Caco-2 (cell line): ENCODE measurements at places on chromosomes 2 and 18. TPM values are rescaled to one million over a fixed set of nuclear protein-coding genes. Genes with fewer than 3 reads are reported as not detected.

FAM124B gene
- total RNA-seq, result not detected in 2 replicates

- DNase-seq, result no peak
Observed at GRCh38 chr2:134457353-134457752, 203.5 kb downstream of the MGAT5 start.

- DNase-seq, result no peak
Observed at GRCh38 chr2:85340034-85340892, 12.5 kb upstream of the TGOLN2 start.

CNGA3 gene
- total RNA-seq, result not detected in 2 replicates

GRCh38 chr2:71856773-71857525 is 290.7 kb downstream of the CYP26B1 start:
- DNase-seq, result peak; percentile 19

DNA sequence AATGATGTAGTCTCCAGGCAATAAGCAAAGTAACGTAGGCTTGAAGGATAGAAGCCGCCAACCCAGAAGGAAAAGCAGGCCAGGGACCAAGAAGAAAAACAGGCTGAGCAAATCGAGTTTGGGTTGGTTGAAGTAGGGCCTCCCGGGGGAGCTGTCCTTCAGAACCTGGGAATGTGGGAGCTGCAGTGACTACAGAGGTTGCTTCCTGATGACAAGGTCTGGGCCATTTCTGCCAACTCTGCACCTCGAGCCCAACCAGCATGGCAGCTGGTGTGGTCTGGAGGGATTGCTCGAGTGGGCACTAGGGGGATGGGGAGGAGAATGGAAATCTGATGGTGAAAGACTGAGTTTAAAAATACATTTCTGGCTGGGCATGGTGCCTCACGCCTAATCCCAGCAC is 14.1 kb downstream of the ACMSD start:
- no peak for DNase-seq

IGFBP5 gene
- total RNA-seq, result 0.20 TPM in 1 of 2 replicates, not detected in the other

MBD1 gene
- 31.1 and 34.7 TPM in 2 replicates for total RNA-seq
